ENCODE measurements at places on chromosomes 12 and 14. TPM values are rescaled to one million over a fixed set of nuclear protein-coding genes. Genes with fewer than 3 reads are reported as not detected.
A peak's percentile ranks its signal among the peaks of the same experiment; 100 is the strongest.

The PLEKHD1 gene
- 0.20 TPM for total RNA-seq

GRCh38 chr12:105279460-105280056 is 43.6 kb upstream of the APPL2 start:
- no peak for DNase-seq

The TAS2R7 gene
- total RNA-seq: not detected

GRCh38 chr12:27998658-27999057 is 26.1 kb upstream of the PTHLH start:
- no peak for DNase-seq

The MMAB gene
- total RNA-seq: 17.9 TPM

DNA sequence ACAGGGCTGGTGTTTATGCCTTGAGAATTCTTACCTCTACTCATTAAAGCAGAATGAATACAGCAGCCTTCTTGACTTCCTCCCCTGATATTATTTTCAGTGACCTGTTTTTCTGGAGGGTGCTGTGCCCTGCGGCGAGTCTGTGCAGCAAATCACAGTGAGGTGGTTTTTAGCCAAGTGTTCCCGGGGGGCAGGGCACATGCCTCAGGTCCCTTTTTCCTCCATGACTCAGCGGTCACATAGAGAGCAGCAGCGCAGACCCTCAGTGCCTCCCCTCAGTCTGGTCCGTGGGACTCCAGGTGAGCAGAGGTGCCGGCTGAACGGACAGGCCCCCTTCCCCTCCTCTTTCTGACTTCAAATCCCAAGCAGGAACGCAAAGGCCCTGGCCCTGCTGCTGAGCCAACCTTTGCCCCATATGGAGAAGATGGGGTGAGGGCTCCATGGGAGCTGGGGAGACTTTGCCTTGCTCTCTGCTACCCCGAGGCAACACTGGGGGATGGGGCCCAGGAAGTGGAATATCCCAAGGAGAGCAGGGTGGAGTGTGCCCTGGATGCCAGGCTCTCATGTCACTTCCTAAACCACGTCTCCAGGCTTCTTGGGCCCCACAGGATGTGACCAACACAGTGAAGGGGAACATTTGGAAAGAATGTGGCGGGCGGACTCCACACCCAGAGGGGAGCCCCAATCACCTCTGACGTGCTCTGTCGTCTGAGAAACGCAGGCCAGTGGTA is 90.0 kb downstream of the DHRS2 start:
- no peak for DNase-seq

DNA sequence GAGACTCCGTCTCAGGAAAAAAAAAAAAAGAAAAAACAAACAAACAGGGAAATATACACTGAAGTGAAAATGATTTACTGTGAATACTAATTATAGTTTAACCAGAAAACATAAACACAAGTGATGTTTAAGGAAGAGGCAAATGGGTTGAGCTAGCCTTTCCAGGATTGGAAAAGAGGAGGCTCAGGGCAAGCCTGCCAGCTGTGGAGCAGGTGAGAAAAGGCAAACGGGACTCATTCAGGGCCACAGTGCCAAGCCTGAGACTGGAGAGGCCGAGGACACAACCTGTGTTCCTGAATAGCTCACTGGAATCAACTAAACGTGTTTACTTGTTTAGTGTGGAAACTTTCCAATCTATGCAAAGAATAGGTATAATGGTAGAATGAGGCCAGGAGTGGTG is 35.7 kb upstream of the MAPKAPK5 start:
- no peak for DNase-seq

- DNase-seq: no peak
Measured at GRCh38 chr12:86104087-86104486, 152.1 kb downstream of the MGAT4C start.

The FOXN4 gene
- 0.10 TPM for total RNA-seq

DNA sequence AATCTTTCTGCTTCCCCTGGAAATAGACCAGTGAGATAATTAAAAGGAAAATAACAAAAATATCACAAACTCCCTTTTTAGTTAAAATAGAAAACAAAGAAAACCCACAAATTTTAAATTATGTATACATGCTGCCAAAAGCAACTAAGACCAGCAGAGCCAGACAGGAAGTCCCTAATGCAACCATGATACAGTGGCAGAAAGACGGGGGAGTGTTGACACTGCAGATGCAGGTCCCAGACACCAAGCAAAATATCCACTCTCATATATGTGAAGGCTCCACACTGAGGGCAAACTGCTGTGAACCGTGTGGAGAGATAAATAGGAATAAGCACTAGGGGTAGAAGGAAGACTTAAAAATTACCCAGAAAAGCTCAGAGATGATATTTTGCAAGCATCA is 401.0 kb downstream of the BTG1 start:
- DNase-seq: no peak

- DNase-seq: no peak
Measured at GRCh38 chr12:1199700-1200099, 208.7 kb downstream of the ERC1 start.

- DNase-seq: no peak
Measured at GRCh38 chr12:121175383-121176119, 34.4 kb upstream of the P2RX4 start.

- no peak for DNase-seq
Measured at GRCh38 chr12:100503228-100503628, 29.6 kb downstream of the NR1H4 start.

The RPL10L gene
- not detected for total RNA-seq

GRCh38 chr12:105539735-105540134 is 209.2 kb downstream of the C12orf75 start:
- DNase-seq: no peak

DNA sequence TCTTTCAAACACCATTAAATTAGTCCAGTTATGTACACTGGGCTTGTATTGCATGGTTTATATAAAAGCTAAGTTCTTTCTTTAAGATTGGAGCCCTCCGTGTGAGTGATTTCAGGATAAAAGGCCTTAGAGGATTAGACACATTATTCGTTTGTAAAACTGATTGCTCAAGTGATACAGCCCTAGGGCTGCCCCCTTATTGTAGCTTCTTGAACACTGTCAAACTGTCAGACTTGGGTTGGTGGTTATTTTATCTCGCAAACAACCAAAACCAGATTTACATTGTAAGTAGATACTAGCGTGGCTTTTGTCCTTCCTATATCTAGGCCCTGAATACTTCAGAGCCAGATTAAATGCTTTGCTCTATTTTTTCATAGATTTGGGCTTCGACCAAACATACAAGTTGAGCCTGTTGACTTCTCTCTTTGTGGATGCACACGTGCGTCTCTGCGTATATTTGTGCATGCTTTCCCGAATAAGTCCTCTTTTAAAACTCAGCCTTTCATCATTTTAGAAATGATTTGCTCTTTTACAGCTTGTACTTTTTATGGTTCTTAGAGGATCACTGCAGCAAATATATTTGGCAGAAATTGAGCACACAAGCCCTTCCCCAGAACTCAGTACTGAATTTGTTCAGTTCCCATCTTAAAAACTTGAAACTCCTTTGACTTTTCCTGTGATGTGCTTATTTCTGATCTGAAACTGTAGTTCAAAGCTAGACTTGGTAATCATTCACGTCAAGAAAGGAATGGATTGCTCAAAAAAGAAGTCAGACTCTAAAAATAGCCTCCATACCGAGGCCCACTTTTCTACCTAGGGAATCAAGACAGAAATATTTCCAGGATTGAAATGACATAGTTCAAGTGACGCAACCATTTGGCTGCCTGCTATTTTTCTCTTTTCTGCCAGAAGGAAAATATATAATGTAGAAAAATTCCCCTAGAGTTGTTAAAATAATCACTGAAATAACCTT is 129.5 kb downstream of the ETV6 start:
- DNase-seq: peak; percentile 79

The GZMB gene
- total RNA-seq: 0.30 TPM

The CORO1C gene
- total RNA-seq: 141 TPM

The RHNO1 gene
- 15.7 TPM for total RNA-seq

The KRT74 gene
- total RNA-seq: 133 TPM

- DNase-seq: no peak
Measured at GRCh38 chr12:10121278-10121677, 8.7 kb downstream of the CLEC7A start.

GRCh38 chr14:101054671-101055070 is 151.1 kb upstream of the RTL1 start:
- DNase-seq: no peak

GRCh38 chr14:54329082-54329695 is 67.6 kb upstream of the CDKN3 start:
- DNase-seq: peak; percentile 30

The BCL7A gene
- total RNA-seq: 12.9 TPM

DNA sequence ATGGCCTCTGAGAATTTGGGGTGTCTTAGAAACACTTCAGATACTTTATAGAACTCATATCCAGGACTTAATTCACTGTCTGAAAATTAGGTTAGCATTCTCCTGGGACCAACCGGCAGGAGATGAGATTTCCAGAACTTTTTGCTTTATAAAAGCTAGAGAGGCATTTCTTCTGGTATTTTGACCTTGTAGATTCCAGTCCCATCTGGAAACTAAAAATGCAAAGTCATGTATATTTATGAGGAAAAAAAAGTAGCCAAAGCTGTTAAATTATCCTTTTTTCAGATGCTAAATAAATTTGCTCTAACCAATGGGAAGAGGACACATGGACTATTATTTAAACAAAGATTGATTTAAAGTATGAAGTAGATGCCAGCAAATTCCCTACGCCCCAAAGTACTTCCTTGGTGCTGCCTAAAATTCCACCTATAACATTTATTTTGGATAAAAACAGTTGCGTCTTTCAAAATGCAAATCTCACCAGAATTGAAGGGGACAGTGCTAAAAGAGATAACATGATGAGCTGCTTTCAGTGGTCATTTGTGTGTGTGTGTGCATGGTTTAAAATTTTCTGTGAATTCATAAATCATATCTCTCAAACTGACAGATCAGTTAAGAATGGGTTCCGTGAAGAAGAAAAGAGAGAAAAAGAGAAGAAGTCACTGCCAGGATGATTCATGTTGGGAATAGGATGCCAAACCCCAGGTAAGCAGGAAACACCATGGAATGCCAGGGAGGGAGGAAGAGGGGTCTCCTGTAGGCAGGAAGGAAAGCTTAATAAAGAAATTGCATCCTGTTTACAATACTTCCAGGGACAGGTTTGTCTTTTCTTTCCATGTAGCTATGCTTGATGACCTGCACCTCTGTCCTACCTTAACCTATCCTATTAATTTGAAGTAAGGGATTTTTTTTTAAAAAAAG is 97.7 kb upstream of the RGS6 start:
- no peak for DNase-seq

DNA sequence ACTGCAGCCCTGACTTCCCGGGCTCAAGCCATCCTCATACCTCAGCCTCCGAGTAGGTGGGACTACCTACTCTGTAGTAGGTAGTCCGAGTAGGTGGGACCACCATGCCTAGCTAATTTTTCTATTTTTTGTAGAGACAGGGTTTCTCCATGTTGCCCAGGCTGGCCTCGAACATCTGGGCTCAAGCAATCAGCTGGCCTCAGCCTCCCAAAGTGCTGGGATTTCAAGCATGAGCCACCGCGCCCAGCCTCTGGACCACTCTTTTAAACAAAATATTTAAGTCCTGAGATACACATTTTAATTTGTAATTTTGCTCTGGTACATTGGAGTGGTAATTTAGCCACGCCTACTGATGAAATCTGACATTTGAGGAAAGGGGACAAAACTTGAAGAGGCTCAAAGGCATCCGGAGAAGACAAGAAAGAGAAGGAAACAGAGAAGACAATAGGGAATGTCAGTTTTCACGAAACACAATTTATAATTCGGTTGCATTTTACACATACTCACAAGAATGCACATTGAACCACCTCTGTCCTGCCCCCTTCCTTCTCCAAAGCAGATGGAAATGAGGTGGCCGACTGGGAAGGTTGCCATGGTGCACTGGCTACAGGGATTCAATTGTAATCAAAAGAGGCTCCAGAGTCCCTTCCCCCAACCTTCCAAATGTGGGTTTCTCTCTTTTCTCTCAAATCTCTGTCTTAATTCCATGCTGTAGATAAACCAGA is 9.7 kb upstream of the TUBA1A start:
- no peak for DNase-seq

DNA sequence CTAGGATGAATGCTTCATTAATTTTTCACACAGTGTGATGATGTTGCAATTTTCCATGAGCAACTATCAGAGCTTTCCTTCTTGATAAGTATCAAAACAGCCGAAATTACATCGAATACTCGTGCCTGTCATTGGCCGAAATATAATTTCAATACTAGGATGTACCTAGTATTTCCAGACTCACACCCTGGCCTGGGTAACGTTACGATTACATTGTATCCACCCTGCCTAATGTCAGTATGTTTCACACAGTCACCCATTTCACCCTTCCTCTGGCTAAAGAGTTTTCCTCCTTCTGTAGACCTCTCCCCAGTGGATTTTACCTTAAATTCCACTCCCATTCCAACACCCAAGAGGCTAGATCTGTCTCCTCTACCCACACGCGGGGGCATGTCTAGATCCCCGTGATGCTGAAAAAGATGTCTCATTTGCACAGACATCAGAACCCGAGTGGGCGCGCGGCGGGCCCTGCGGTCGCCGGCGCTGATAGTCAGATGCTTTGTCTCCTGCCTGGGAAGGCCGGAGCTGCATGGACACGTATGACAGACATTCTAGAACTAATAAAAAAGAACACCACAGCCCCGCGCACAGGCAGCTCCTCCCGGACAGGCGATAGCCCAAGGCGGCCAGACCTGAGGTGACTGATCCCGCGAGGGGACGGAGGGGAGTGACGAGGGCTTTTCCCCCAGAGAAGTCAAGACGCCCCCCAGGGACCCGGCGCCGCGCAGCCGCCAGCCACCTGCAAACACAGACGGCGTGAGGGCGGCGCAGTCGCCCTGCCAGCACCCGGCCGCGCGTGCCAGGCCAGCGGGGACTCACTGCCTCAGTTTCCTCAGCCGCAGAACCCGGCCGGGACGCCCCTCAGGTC is 723 bp downstream of the KIF21A start:
- no peak for DNase-seq

DNA sequence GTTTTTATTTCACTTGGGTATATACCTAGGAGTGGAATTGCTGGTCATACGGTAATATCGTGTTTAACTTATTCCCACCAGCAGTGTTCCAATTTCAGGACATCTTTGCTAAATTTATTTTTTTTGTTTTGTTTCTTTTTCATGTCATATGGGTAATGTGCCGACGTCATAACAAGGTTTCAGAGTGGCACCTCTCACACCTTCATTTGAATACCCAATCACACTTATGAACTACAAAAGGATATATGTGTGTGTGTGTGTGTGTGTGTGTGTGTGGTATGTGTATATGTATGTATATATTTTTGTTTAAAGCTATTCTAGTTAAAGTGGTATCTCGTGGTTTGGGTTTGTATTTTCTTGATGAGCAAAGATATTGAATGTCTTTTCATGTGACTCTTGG is 12.1 kb downstream of the TRAF3 start:
- no peak for DNase-seq

DNA sequence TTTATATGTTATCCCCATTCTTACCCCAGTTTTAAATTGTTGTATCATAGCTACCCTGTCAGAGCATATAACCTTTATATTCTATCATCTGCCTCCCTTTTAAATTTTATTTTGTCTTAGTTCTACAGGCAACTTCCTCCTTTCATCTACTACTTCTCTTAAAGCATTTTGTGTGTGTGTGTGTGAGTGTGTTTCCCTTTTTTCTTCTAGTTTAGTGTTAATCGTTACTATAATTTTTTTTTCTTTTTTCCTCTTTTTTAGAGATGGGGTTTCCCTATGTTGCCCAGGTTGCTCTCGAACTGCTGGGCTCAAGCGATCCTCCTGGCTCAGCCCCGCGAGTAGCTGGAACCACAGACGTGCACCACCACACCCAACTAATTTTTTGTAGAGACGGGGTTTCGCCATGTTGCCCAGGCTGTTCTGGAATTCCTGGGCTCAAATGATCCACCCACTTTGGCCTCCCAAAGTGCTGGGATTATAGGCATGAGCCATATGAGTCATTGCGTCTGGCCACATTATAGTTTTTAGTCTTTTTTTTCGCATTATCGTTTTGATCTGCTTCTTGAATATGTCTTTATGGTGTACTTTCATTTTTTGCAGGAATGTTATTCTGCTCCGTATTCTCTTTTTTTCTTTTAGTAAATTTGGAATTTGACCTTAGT is 33.1 kb upstream of the FBXO34 start:
- DNase-seq: no peak

The HVCN1 gene
- 4.1 TPM for total RNA-seq

Data from skin of body (tissue), 3 donors.